Astrocyte of the cerebellum (primary cell): ENCODE measurements at places on chromosomes 1 and 21.

GRCh38 chr21:45386336-45386727, 18.6 kb upstream of the COL18A1 start:
- no peak for DNase-seq

DNA sequence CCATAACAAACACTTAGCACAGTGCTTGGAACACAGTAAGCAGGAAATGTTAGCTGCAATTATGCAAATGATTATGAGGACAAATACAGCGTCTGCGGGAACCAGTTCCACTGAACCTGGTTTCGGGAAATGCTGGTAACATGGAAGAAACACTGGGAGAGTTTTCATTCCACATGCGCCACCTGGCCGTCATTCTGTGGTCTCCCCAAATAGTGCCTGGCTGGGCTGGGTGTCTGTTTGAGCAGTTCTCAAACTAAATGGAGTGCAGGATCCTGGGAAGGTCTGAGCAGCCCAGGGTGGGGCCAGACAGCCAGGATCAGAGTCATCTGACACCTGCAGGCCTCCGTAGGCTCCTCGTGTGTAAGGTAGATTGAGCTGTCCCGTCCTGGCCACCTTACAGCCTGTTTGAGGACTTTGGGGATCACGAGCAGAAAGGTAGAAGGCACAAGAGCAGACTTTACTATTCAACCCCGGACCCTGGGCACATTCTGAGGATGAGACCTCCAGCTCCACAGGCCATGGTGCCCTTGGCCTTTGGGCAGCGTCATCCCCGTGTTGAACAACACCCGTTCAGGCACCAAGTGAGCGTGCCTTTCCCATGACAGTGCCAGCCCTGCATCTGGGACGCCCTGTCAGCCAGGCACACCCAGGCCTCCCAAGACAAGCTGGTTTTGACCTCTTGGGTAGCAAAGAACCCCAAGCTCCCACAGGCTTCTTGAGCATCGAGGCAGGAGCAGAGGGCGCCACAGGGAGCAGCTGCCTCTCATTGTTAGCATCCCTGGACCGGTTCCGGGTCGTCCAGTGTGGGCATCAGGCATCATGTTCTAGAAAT, 101.9 kb downstream of the PRDM2 start:
- no peak for DNase-seq

DNA sequence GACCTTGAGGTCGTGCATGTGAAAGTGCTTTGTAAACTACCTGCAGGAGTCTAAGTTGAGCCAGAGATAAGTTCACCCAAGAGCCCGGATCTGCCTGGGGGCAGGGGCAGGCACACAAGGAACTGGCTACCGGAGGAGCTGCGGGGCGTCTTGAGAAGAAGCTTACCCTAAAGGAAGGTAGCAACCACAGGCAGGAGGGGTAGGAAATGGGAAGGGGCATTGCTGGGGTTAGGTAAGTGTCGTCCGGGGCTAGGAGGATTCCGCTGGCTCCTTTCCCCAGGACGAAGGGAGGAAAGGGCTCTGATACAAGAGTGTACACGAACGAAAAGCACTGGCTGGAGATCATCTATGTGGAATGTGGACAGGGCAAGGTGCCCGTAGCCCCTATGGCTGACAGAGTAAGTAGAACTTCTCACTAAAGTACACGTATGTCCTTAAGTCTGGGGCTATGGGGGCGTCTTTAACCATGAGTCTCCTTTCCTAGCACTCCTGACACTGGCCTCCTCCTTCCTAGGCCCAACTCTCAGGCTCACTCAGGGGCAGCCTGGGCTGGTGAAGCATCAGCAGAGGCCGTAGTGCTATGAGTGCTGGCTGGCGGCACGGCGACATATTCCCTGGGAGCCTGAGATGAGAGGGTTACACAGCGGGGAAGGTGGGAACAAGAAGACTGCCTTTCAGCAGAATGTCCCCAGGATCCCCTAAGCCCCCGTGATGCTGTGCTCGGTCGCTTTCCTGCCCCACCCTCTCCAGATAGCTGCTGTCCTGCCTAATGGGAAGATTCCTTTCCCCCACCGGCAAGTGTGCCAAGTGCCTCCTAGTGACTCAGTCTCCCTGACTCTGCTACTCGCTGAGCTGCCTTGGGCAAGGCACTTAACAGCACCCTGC, 9.1 kb upstream of the GALNT2 start:
- no peak for DNase-seq

GRCh38 chr1:11989669-11990068, 9.4 kb downstream of the MFN2 start:
- no peak for DNase-seq

- DNase-seq = no peak
Observed at GRCh38 chr1:113681596-113682337, 77.5 kb downstream of the PHTF1 start.

- DNase-seq = no peak
Observed at GRCh38 chr1:110211496-110212168, 1.5 kb downstream of the KCNC4 start.

DNA sequence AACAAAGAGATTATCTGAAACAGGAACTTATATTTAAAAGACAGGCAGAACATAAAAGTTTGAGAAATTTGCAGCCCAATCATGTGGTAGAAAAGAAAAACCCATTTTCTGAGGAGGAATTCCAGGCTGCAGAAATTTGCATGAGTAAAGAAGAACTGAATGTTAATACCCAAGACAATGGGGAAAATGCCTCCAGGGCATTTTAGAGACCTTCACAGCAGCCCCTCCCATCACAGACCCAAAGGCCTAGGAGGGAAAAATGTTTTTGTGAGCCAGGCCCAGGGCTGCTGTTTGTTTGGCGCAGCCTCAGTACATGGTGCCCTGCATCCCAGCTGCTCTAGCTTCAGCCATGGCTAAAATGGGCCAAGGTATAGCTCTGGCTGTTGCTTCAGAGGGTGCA, 554.3 kb upstream of the CHRM3 start:
- DNase-seq = no peak

GRCh38 chr21:43598416-43599120, 60.7 kb downstream of the HSF2BP start:
- no peak for DNase-seq

DNA sequence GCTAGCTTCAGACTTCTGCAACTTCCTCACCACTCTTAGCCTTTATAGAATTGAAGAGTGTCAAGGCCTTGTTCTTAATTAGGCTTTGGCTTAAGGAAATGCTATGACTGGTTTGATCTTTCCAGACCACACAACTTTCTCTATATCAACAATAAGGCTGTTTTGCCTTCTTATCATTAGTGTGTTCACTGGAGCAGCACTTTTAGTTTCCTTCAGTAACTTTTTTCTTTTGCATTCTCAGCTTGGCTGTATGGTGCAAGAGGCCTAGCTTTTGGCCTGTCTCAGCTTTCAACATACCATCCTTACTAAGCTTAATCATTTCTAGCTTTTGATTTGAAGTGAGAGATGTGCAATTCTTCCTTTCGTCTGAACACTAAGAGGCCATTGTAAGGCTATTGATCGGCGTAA, 8.6 kb downstream of the PRKACB start:
- no peak for DNase-seq

- peak; percentile 44 for DNase-seq
Observed at GRCh38 chr21:45763074-45763473, 119.5 kb downstream of the PCBP3 start.

GRCh38 chr1:94199398-94199797, 38.0 kb downstream of the ARHGAP29 start:
- DNase-seq = no peak

GRCh38 chr1:220873868-220874655, 5.2 kb upstream of the HLX start:
- DNase-seq = no peak

GRCh38 chr1:242784084-242784483, 259.6 kb upstream of the PLD5 start:
- no peak for DNase-seq

DNA sequence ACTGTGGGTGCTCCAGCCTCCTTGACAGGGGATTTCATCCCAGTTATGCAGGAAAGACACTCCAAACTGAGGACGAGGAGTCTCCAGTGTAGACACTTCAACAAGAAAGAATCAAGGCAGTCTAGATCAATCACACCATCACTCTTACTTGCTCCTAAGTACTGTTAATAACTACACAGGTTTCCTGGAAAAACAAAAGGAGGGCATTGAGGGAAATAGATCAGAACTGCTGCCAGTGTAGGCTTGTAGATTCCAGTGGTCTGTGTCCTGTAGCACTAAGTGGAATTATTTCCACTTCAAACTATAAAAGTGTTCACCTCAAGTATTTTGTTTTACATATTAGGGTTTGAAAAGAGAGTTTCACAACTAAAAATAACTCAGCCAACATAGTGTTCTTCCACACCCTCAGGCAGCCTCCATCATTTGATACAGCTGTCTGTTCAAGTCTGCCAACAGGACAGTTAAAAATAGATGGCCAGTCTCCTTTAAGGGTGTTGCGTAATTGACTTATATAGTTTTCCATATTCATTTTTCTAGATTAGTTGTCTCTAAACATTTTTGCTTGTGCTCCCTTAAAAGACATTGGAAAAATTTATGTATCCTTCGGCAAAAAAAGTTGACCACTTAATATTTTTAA, 32.0 kb upstream of the AGL start:
- DNase-seq = no peak

DNA sequence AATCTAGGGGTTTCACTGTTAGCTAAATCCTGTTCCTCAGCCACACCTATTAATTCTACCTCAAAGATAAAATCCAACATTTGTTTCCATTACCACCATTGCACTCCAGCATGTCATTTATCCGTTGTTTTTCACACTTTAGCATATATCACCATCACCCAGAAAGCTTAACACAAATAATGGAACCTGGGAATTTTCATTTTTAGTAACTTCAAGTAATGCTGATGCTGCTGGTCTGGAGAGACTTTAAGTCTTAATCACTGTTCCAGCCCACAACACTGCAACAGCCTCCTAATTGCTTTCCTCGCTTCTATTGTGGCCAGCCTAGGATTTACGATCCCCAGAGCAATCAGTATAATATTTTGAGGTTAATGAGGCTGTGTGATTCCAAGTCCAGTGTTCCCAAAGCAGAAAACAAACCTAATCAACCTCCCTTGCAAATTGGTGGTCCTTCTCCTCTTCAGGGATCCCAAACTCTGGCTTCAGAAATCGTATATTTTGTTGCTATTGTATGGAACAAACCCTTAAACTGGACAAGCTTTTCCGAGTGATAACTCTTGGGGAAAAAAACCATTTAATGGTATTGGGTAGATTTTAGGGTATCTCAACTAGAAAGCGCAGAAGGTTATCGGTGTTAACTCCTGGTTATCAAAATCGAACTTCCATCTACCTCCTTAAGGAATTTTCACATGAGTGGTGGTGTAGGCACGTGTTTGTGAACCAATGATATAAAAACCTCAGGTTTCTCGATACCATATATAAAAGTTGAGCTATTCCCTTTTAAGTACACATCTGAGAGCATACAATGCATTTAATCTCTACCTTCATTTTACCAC, 50.0 kb upstream of the BOLA1 start:
- no peak for DNase-seq

- DNase-seq = no peak
Observed at GRCh38 chr1:162218975-162219374, 149.5 kb downstream of the NOS1AP start.

GRCh38 chr1:110538075-110538474, 19.1 kb upstream of the KCNA10 start:
- no peak for DNase-seq

GRCh38 chr1:23756676-23757075, 13.4 kb downstream of the ELOA start:
- no peak for DNase-seq

DNA sequence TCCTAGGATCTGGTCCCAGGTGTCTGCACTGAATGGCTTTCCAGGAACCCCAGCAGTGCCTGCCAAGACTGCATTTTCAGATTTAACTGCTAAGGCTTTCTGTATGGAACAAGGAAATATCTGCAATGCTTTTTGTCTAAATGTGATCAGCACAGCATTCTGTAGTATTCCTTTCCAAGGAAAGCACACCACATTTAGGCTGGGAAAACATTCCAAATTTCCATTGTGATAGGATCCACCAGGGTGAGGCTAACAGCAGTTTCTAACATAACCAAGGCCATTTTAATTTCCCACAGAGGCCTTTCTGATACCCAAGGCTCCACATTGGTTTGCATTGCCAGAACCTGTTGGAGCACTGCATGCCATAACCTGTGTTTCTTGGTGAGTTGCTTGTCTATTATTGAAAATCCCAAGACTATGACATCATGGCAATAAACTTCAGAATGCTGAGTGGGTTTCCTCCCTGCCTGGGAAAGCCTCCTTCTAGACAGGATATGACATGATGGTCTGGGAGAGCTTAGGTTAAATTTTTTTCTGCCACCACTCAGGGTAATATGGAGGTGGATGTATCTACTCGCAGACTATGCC, 23.3 kb upstream of the PTGFRN start:
- no peak for DNase-seq

GRCh38 chr1:32200226-32201010, at the start of gene CCDC28B:
Gene CCDC28B (plus strand): TSS chr1:32200595. CDS start chr1:32201936, 1,341 bp downstream.
- no peak for DNase-seq

DNA sequence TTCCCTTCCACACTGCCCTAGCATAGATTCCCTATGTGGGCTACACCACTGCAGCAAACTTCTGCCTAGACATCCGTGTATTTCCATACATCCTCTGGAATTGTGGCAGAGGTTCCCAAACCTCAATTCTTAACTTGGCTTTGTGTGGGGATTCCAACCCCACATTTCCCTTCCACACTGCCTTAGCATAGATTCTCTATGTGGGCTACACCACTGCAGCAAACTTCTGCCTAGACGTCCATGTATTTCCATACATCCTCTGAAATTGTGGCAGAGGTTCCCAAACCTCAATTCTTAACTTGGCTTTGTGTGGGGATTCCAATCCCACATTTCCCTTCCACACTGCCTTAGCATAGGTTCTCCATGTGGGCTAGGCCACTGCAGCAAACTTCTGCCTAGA, 31.4 kb downstream of the ZNF670 start:
- DNase-seq = no peak

- DNase-seq = no peak
Observed at GRCh38 chr1:51523931-51524330, 4.9 kb upstream of the EPS15 start.

DNA sequence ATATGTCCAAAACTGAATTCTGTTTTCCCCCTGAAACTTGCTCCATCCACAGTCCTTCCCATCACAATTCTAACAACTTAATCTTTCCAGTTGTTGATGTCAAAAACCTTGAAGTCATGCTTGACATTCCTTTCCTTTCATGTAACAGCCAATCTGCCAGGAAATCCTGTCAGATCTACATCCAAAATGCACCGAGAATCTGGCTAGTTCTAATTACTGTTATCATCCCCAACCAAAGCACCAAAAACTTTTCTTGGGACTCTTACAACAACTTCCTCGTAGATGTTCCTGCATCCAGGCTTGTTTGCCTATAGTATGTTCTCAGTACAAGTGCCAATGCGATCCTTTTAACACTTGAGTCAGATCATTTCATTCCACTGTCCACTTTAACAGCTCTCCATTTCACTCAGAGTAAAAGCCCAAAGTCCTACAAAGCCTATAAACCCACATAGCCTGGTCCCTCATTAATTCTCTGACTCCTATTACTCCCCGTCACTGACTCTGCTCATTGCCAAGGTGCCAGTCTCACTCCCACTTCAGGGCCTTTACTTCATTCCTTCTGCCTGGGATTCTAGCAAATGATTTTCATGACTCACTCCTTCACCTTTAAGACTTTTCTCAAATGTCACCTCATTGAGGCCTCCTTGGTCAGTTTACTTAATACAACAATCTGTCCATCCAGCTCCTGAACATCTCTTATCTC, 493.2 kb upstream of the NFIA start:
- no peak for DNase-seq
